LNCaP clone FGC (cell line): ENCODE measurements at places on chromosomes 5 and 9.

DNA sequence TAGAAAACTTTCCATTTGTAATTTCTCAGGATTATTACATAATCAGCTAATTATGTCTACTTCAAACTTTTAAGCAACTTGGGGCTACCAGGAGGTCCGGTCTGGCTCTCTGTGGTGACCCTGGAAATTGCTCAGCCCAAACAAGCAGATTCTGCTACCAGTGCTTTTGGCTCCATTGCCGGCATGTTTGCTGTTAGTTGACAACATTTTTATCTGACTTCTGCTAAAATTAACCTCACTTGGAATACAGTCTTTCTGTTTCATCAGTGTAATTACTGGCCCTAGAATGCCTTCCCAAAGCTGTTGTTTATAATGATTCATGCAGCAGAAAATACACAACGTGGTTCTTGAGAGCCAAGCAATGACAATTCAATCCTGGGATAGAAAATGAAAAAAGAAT lies 38.5 kb upstream of the FAM81B start:
- DNase-seq: no peak

- DNase-seq: no peak
These were observed 599 bp downstream of the KIAA1191 start for GRCh38 chr5:176360894-176361436.

- no peak for DNase-seq
These were observed 491 bp downstream of the OR1N1 start for GRCh38 chr9:122526602-122527001.

- DNase-seq: no peak
These were observed 29.7 kb upstream of the SMIM32 start for GRCh38 chr5:136222580-136223235.

- no peak for DNase-seq
These were observed 7.8 kb upstream of the C9orf40 start for GRCh38 chr9:74960561-74960960.

- no peak for DNase-seq
These were observed 29.9 kb downstream of the TLR4 start for GRCh38 chr9:117734082-117734481.

DNA sequence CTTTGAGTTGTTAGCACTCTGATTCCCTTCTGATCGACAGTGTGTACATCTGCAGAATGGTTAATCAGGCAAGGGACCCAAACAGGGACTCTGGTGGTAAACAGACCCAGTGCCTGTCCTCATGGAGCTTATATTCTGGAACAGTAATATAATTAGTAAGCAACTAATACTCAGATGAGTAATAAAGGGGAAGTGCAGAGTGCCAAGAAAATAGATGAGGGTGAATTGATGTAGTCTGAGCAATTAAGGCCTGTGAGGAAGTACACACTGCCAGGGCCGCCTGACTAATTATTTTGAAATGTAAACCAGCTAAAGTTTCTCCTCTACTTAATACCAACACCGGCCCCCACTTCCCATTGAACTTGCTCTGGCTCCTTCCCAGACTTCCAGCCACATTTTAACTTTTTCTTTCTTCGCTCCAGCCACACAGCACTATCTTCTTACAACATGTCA lies 4.2 kb downstream of the DHX29 start:
- DNase-seq: no peak

GRCh38 chr9:89550346-89550927 lies 52.5 kb upstream of the SEMA4D start:
- peak; percentile 6 for DNase-seq

- DNase-seq: no peak
These were observed 37.2 kb downstream of the PLAC8L1 start for GRCh38 chr5:146068206-146068605.

DNA sequence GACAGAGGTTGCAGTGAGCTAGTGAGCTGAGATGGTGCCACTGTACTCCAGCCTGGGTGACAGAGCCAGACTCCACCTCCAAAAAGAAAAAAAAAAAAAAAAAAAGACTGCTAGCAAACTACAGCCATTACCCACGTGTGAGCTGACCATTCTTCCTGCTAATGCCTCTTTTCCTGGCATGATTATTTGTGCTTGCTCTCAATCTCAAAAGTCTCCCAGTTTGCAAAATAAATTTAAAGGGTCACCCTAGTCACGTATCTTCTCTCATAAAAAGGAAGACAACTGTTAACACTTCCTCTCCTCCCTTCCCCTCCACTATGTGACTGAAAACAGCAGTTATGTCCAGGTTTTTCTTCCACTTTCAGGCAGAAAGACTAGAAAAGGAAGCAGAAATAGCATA lies 37.2 kb downstream of the TRIM36 start:
- no peak for DNase-seq

- DNase-seq: no peak
These were observed 140.6 kb upstream of the TLE4 start for GRCh38 chr9:79431019-79431679.

GRCh38 chr9:127452691-127453090 lies 1.4 kb downstream of the LRSAM1 start:
- peak; percentile 94 for DNase-seq

- DNase-seq: no peak
These were observed 377.3 kb upstream of the MEF2C start for GRCh38 chr5:89260254-89260653.

DNA sequence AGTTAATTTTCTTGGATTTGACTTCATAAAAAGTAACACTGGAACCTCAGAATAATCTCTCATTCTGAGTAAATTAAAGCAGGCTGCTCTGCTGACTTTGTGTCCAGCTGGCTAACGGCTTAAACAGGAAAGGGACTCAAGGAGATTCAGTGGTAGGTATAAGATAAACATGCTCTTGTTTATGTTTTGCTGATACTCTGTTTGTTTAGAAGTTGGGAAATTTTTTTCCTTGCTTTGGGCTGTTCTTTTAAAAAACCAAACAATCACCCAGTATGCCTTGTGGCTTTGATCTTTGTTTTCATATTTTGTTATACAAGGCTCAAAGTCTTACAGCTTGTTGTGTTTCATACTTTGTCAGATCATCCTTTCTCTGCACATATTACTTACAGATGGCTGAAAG lies 237.6 kb upstream of the RIOK2 start:
- DNase-seq: no peak

- no peak for DNase-seq
These were observed 333.9 kb downstream of the DIRAS2 start for GRCh38 chr9:90308691-90309090.

DNA sequence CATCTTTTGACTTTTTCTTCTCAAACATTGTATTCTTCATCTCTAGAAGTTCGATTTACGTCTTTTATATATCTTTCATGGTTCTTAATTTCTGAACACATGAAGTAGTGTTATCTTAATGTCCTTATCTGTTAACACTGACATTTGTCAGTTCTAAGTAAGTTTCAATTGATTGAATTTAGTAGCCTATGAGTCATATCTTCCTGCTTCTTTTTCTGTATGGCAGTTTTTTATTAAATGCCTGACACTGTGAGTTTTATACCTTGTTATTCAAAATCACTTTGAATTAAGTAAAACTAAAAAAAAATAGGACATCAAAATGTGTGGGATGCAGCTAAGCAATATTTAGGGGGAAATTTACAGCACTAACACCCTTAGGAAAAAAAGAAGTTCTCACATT lies 707.0 kb upstream of the ACO1 start:
- DNase-seq: no peak

GRCh38 chr9:29838491-29839020 lies 2265.3 kb upstream of the C9orf72 start:
- no peak for DNase-seq

- DNase-seq: no peak
These were observed 106.7 kb downstream of the SERINC5 start for GRCh38 chr5:80149161-80149609.

DNA sequence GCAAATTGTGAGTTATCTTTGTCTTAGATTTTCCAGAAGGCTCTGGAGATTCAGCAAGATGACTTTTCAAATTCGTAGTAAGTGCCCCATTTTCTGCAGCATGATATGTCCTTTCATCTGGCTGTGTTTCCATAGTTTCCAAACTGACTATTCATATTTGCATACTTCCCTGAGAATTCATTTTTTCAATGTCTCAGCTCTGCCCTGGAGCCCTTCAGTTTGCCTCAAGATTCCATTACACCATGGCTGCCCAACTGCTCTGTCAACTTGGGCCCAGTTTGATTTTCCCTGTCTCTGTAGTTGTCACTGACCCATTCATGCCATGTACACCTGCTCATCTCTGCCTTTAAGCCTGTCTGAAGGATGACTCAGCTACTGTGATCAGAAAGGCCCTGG lies 94.2 kb upstream of the RUSC2 start:
- no peak for DNase-seq

GRCh38 chr9:89442501-89442978 lies 55.4 kb downstream of the SEMA4D start:
- DNase-seq: no peak

DNA sequence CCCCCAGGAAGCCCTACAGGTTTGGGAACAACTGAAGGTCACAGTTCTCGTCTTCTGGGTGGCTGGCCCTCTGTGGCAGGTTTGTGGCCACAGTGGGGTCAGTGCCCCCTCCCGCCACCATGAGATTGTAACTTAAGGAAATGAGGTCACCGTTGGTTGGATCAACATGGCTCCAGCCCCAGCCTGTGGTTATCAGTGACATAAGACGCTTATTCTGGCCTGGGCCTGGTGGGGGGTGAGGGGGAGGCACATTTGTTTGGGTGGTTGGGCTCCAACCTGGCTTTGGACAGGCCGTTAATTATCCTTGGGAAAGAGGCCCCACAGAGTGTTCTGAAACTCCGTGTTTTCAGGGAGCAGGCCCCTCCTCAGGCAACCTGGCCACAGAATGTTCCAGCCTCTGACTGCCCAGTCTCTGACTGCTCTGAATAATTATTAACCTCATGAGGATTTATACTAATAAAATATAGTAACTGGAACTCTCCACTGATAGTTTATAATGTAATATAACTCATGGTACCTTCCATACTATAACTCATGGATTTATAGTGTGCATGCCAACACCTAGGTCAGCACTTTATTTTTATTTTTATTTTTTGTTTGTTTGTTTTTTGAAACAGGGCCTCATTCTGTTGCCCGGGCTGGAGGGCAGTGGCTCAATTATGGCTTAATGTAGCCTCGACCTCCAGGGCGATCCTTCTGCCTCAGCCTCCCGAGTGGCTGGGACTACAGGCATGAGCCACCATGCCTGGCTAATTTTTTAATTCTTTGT lies 58.0 kb upstream of the RPL26L1 start:
- no peak for DNase-seq
